CD4-positive, alpha-beta T cell (primary cell): ENCODE measurements at places on chromosomes 7 and 10.
A peak's percentile ranks its signal among the peaks of the same experiment; 100 is the strongest.

DNA sequence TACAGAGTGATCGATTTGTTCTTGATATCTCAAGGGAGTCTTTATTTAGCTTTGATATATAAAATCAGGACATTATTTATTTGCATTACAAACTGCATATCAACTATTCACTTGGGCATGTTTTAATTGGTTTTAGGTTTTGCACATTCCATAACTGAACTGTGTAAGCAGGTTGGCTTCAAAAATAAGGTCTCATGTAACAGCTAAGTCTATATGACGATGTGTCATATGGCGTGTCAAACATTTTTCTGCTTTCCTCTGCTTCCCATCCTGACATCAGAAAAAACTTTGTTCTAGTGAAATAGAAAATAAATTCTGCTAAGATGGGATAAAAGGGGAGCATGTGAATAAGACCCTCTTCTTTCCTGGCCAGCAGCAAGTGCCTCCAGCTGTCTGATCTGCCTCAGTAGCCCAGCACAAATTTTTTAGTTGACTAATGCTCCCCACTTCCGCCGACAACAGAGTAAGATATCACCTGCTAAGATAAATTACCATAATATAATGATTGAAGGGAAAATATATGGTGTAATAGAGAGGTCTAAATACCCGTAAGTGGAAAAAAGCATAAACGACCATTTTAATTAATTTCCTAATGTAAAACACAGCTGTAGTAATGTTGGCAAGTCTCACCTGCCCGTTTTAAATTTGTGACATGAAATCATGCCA lies 180.5 kb downstream of the TAX1BP1 start:
- no peaks in the 10 kb centered on the region for H3K4me1 ChIP-seq
- H3K36me3 ChIP-seq: no peaks in the 10 kb centered on the region
- H3K4me3 ChIP-seq: no peak overlapping the region
- no peak for DNase-seq

DNA sequence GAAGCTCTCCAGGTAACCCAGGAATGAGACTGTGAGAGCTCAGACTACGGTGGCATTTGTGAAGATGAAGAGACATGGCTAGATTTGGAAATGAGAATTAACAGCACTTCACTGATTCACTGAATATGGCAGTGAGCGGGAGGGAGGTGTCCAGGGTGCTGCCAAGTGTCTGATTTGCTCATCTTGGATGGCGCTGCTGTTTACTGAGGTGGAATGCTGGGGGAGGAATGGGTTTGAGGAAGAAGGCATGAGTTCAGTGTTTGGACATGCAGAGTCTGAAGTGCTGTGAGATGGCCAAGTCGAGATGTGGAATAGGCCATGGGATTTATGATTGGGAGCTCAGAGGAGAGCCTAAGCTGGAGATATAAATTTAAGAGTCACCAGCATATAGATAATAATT lies 437.1 kb upstream of the NPVF start:
- H3K27ac ChIP-seq: no peak overlapping the region
- H3K4me1 ChIP-seq: no peaks in the 10 kb centered on the region
- no peaks in the 10 kb centered on the region for H3K36me3 ChIP-seq
- H3K4me3 ChIP-seq: no peak overlapping the region

GRCh38 chr10:22823109-22823508 lies 104.7 kb upstream of the ARMC3 start:
- H3K36me3 ChIP-seq: no peaks in the 10 kb centered on the region
- H3K4me1 ChIP-seq: no peaks in the 10 kb centered on the region
- H3K27ac ChIP-seq: no peak overlapping the region

DNA sequence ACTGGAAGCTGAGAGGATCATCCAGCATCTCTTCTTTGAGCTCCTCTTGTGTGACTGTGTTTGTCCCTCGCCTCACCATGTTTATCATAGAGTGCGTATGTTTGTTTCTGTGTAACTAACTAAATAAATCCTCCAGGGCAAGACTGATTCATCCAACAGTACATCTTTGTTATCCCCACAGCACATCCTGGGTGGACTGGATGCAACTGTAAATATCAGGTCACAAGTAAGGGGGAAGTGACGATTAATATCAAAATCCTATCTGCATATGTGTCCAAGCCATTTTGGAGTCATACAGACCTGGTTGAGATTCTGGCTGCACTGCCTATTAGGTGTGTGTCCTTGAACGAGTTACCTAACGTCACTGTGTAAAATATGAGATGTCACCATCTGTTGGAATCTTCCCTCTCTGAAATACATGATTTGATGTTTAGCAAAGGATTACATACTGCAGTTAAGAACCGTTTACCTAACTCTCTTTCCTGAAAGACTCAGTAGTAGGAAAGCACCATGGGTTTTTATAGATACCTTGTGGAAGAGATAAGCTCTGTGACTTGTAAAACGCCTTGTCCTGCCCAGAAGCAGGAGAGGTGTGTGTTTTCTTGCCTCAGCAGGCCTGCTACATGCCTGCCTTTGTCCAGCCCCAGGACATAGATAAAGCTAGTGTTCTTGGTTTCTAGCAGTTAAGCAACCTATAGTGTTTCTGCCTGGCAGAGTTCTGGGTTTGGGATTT lies 25.8 kb downstream of the WBP1L start:
- H3K27ac ChIP-seq: no peak overlapping the region
- peaks cover 10% of the 10 kb centered on the region for H3K36me3 ChIP-seq
- no peak overlapping the region for H3K4me3 ChIP-seq
- H3K4me1 ChIP-seq: peaks cover 18% of the 10 kb centered on the region
- no peaks in the 10 kb centered on the region for H3K27me3 ChIP-seq

DNA sequence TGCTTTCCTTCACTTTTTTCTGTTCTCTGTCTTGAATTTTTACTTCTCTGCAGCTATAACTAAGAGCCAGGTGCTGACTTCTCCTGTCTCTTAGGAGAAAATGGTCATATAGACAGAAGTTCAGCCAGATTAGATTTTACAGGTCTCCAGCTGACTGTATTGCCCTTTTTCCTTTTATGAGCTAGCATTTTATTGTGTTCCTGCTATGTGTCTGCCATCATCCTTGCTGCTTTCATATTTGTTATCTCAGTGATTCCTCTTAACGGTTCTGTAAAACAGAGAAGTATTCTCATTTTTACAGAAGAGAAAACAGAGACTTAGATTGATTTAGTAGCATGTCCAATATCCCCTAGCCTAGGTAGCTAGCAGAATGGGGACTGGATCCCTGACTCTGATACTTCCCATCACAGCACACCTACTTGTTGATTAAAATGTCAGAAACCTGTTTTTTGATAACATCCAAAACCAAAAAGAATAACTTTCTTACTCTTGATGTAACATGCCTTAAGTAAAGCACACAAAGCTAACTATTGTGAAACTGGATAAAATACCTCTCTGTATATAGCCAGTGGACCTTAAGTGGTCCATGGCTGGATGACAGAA lies 5.2 kb downstream of the KAT6B start:
- H3K4me3 ChIP-seq: no peak overlapping the region
- no peaks in the 10 kb centered on the region for H3K27me3 ChIP-seq
- no peak for DNase-seq

DNA sequence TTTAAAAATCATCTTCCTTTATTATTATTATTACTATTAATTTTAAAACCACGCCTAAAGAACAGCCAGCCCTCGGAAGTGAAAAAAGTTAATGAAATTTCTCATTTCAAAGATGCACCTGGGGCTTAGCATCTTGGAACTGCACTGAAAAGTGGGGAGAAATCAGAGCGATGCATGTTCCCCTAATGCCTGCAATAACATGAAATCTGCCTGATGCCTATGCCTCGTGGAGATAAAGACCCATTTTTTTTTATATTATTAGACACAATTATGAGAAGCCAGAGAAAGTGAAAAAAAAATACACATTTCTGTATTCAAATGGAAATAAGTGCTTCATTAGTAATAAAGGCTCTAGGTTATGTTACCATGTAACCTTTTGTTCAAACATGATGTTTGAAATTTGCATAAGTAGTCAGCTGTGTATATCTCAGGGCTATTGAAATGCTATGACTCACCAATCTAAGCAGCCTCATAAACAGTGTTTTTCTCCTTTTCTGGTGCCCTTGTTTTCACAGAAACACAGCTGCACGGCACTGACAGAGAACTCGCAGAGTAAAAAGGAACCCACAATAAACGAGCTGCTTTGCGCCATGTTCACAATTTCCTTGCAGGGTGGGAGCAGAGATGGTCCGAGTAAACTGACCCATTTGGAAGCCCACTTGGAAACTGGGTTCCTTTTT lies 175.8 kb upstream of the PRKCQ start:
- peaks cover 35% of the 10 kb centered on the region for H3K27me3 ChIP-seq
- H3K4me3 ChIP-seq: no peak overlapping the region
- H3K36me3 ChIP-seq: no peaks in the 10 kb centered on the region
- DNase-seq: no peak
- no peaks in the 10 kb centered on the region for H3K4me1 ChIP-seq

DNA sequence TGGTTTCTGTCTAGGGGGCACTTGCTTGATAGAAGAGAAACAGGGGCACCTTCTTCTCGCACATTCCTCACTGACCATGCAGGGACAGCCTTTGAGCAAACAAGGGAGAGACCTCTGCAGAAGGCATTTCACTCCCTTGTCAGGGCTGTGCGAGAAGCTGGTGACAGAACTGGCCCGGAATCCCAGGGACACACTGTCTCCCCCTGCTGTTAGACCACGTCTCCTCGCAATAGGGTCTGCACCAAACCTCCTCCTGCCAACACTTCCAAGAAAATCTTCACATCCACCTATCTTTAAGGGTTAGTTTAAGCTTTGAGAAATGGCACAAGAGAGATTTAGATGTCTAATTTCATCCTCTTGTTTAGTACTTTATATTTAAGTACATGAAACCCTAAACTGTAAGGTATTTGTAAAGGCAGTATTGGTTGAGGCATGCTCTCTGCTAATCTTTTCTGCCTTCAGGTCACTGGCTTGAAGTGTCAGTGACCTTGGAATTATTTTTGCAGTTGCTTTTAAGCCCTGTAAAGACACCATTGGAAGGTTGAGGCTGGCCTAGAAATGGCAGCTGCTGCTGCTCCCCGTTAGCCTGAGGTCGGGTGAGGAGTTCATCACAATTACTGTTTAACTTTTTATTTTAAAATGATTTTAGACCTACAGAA lies 37.0 kb downstream of the RBM20 start:
- H3K36me3 ChIP-seq: no peaks in the 10 kb centered on the region
- H3K4me1 ChIP-seq: no peaks in the 10 kb centered on the region
- no peak overlapping the region for H3K4me3 ChIP-seq
- H3K27ac ChIP-seq: no peak overlapping the region
- peak; percentile 5 for DNase-seq

DNA sequence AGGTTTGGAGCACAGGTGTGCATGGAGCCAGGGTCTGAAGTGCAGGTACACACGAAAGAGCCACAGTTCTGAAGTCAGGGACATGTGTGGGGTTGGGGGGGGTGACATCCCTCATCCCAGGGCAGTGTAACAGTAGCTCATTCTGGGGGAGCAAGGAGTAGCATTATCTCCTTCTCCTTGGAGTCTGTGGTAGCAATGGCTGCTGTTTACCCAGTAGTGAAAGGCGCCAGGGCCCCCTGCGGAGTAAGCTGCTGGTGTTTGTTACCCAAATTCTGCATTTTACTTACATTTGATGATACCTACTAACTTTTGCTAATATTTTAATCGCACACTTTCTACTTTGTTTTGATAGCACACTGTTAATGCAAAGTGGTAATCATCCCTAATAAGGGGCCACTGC lies 665.5 kb downstream of the GATA3 start:
- H3K27ac ChIP-seq: no peak overlapping the region
- no peak overlapping the region for H3K4me3 ChIP-seq
- H3K4me1 ChIP-seq: no peaks in the 10 kb centered on the region
